ENCODE measurements at places on chromosomes 13 and 19. TPM values are rescaled to one million over a fixed set of nuclear protein-coding genes. Genes with fewer than 3 reads are reported as not detected.

DNA sequence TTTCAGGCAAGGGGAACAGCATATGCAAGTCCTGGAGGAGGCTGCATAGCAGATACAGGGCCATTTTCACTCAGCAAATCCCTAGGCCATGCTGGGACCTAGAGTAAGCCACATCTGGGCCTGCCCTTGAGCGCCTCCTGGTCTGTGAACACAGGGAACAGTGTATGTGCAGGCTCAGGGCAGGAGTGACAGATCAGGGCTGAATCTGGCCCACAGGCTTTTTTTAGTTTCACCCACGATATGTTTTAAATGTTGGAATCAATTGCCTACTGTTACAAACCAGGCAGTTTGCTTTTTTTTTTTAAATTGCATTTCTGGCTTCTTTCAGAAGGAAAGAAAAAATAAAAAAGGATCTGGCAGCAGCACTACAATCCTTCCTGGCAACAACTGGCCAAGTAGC is 1.5 kb upstream of the TMEM145 start:
- DNase-seq, result peak; percentile 36

DNA sequence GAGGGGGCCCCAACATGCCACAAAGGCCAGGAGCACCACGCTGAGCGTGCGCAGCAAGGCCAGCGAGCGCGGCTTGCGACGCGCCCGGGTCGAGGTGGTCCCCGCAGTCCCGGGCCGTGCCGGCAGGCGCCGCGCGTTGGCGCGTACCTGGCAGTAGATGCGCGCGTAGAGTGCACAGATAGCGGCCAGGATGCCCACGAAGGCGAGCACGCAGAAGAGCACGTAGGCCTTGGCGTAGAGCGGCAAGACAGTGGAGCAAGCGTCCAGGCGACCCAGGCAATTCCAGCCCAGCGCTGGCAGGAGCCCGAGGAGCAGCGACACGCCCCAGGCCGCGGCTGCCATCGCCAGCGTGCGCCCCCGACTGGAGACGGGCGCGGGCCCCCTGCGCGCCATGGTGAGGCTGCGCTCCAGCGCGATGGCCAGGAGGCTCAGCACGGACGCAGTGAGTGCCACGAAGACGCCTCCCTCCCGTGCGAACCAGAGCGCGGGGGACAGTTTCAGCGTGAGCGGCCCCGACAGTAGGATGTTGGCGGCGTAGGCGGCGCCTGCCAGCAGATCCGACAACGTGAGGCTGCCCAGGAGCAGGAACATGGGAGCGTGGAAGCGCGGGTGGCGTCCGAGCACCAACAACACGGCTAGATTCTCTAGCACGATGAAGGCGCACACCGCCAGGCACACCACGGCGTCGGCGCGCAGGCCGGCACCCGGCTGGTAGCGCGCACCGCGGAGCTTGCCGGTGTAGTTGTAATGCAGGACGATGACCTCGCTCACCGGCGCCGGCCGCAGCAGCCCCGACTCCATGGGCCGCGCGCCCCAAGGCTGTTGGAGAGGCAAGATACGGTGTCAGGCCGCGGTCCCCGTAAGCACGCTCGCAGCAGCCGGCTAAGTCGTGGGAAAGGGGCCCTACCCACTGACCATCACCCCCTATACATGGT is 2.8 kb downstream of the S1PR5 start:
- DNase-seq, result no peak

DNA sequence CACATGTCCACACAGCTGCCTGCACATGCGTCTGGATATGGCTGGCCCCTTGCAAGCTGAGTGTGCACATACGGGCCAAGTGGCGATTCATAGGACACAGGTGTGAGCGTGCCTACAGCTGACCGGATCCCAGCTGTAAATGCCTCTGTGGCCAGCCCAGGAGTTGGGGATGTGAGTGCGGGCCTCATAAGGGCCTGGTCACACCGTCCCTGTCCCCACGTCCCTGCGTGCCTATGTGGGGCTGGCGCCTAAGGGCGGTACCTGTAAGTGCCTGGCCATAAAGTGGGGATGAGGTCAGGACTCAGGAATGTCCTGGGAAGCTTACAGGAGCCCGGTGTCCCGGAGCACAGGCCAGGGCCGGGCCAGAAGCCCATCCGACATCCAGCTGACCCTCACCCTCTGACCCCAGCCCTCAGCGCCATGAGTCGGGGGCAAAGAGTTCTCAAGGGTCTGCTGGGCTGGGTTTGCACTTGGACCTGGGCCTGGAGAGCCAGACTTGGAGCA is 1.3 kb upstream of the ARHGAP45 start:
- DNase-seq, result no peak

- peak; percentile 93 for DNase-seq
Measured at GRCh38 chr19:9796113-9796773, 22.6 kb downstream of the FBXL12 start.

GRCh38 chr13:39415008-39415802 is 187.8 kb downstream of the LHFPL6 start:
- peak; percentile 91 for DNase-seq

PCP2 gene
- total RNA-seq, result not detected

GRCh38 chr19:30557927-30558557 is 185.9 kb downstream of the ZNF536 start:
- DNase-seq, result no peak

Data from tongue (tissue), 3 donors.